Stimulated activated CD4-positive, alpha-beta T cell treated with anti-CD3 and anti-CD28 coated beads, TNF-alpha, amount 100 ng/mL, for 1 hour (primary cell): ENCODE measurements at places on chromosomes 5 and 9.

- DNase-seq = no peak
Measured at GRCh38 chr9:36113999-36114398, 22.5 kb upstream of the GLIPR2 start.

DNA sequence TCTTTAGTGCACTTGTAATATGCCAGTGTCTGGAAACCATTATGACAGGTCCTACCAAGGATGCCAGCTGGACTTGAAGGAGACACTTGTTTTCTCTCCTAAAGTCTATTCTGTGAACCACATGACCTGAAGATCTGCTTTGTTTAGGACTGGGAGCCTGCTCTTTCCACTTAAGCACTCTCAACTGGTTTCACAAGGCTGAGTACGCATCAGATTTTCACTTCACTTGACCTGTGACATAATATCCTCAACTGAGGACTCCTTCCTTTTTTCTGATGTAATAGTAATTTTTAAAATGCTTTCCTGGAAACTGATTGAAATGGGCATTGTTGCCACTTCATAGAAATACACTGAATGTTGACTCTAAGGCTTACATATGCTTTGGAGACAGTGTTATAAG, 52.2 kb downstream of the PDE8B start:
- DNase-seq = no peak

DNA sequence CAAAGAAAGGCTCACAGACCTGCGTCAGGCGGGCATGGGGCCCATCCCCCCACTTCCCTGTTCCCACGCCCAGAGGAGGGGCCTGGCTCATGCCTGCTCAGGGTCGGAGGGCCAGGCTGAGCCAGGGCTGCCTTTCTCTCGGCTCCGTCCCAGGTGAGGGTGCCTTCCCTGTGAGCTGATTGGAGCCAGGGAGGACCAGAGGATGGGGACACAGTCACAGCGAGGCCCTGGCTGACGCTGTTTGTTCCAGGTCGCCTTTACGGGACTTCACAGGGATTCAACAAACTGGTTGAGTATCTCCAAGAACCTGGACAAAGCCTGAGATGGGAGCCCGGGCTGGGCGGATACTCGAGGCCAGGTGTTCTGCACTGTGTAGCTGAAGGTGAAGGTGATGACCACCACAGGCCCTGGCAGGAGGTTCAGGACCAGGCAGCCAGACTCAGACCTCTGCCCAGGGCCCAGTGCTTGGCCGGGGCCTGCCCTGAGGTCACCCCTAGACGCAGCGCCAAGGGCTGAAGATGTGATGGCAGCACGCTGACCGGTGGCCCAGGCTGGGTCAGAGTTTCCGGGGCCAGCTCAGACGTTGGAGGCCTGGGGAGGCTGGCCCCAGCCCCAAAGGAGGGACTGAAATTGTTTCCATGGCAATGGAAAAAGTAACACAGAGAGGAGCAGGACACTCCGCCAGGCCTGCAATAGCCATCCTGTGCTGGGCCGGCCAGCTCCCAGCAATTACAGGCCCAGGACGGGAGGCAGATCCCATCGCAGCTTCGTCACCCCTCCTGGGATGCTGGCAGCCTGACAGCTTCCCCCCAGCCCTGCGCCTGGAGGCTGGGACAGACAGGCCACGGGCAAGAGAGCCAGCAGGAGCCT, 65.3 kb upstream of the ADAMTS2 start:
- no peak for DNase-seq

DNA sequence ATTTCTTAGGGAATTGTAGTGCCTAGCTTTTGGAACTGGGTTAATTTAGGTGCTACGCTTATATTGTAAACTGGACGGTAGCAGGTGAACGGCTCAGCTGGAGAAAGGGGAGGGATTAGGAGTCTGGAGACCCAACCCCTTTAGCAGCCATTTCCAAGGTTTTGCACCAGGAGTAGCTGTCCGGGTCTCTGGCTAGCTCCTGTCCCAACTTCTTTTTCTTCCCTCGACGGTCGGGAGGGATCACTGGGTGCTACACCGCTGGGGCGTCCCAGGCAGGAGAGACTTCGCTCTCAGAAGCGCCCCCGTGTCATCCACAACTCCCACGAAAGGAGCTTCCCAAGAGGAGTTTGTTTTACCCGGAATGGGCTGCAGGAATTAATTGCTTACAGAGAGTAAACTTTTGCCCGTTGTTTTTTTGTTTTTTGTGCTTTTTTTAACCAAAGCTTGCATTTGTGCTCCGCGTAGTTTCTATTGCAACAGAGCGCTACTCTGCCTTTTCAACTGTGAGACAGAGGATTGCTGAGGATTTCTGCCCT, 1640.9 kb upstream of the C9orf72 start:
- DNase-seq = no peak

GRCh38 chr9:130931508-130932254, 7.4 kb downstream of the FIBCD1 start:
- no peak for DNase-seq
